Fibroblast of skin of back (primary cell): ENCODE measurements at places on chromosomes 16 and 17.
A peak's percentile ranks its signal among the peaks of the same experiment; 100 is the strongest.

DNA sequence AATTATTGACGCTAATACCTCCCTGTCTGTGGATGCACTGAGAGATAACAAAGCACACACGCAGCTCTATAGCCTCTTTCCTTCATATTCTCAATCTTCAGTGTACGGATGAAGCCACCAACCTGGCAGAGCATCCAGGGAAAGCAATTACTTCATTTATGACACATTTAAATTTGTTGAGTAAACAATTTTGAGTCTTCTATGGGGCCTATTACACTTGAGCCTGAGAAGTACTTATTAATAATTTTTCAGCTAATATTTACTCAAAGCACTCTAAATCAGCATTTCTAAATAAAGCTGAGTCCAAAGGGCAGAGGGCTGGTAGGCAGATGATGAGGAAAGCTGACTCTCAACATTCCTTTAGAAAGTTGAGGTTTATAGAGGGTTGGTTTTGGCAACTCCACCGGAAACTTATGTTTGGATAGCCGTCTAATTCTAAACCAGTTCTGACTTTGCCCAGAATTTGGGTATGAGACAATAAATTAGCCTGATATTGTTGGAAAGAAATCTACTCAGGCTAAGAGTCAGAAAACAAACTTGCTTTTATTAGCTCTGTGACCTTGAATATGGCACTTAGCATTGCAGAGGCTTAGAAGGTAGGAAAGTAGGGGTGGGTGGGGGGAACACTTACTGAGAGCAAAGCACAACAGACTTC lies 643.5 kb downstream of the CDH11 start:
- DNase-seq = peak; percentile 93

- DNase-seq = no peak
These were observed 165.3 kb upstream of the ZNF267 start for GRCh38 chr16:31708348-31708747.

- DNase-seq = no peak
These were observed 25.5 kb downstream of the NDUFAF8 start for GRCh38 chr17:81264640-81265039.

DNA sequence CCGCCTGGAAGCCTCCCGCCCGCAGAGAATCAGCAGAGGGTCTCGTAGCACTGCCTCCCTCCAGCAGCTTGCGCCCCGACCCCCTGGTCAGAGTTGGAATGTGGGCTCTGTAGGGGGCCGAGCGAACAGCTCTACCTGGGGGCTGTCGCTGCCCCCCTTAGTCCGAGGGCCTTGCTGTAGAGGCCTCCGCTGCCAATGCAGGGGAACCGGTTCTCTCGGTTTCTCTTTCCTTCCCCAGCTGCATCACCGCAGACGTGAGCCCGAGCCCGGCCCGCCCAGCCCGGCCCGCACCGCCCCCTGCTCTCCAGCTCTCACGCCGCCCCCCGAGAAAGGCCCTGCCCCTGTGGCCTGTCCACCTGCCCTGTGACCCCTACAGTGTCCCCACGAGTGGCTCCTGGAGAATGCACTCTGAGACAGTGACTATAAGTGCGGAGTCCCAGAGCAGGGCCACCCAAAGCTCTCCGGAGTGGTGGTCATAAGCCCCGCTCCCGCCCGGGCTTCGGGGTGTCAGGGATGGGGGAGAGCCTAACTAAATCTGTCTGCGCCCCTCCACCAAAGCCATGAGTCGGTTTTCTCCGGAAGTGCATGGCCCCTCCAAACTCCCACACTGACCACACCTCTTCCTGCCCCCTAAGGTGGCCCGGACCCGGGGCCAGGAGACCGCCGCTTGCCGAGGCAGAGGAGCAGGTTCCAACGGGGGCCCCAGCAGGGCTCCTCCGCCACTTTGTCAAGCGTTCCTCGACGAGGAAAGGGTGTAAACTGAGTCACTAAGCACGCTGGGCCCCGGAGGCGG lies 1.7 kb downstream of the ARHGAP27 start:
- no peak for DNase-seq

DNA sequence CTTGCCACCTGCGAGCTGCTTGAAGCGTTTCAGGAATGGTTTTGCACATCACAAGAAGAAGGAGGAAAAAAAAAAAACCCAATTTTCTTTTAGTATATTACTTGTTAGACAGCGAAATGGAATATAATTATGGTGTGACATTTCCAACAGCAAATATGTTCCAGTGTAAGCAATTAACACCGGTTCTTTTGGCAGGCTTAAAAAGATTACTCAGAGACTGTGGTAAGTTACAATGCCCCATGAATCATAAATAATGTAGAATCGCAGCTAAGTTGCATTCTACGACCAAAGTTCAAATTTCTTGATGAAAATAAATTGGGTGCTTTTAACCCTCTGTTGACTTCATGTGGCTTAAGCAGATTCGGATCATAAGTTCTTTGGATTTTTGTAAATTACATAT lies 245.2 kb downstream of the XYLT1 start:
- peak; percentile 18 for DNase-seq

GRCh38 chr17:81019563-81020442 lies 15.1 kb upstream of the BAIAP2 start:
- no peak for DNase-seq

DNA sequence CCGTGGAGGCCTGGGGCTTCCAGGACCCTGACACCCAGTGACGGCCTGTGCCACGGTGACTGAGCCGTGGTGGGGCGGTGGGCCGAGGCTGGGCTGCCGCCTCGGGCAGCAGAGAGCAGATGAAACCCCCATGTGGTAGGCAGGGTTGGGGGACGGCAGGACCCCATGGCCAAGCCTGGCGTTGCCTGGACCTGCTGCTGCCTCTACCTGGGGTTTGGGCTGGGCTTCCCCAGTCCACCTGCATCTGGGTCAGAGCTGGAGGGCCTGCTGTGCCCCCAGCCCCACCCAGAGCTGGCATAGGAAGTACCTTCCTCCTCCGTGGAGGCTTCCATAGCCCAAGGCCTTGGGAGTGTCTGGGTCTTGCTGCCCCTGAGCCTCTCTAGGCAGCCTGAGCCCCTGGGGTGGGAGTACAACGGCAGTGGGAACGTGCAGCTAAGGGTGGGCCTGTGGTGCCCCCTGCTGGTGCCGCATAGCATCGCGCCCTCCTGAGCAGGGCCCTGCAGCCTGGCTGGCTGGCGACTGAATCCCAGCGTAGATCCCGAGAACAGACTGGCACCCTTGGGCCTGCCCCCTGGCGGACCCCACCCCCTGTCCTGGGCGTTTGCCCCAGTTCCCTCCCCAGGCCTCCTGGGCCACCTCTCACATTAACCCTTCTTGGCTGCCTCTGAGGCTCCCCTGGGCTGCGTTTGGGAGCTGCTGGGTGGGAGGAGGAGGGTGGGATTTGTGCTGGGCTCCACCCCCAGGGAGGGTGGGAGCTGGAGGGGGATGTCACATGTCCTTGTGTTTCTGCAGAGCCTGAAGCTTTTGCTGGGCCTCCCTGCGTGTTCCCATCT lies 12.6 kb upstream of the ATP6V0C start:
- DNase-seq = peak; percentile 66
